Spinal cord (tissue), 10 donors: ENCODE measurements at places on chromosomes 16 and 17. TPM values are rescaled to one million over a fixed set of nuclear protein-coding genes. Genes with fewer than 3 reads are reported as not detected.
A peak's percentile ranks its signal among the peaks of the same experiment; 100 is the strongest.

DNA sequence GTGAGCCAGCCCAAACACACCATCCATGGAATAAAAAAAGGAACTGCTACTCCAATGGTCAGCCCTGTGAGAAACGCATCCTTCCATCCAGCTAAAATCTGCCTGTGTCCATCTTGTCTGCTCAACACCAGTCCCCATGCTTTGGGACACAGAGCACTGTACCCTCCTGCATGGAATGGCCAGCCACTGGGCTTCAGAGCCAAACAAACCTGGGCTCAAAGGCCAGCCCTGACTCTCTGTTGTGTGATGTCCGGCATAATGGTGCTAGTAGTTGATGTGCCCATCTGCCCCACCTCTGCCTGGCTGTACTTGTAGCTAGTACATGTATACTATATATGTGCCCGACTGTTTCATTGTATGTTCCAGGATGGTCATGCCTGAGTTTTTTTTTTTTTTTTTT, 77.6 kb upstream of the AMZ2 start:
- H3K4me1 ChIP-seq, result no peaks in the 10 kb centered on the region
- no peak overlapping the region for H3K4me3 ChIP-seq
- no peaks in the 10 kb centered on the region for H3K36me3 ChIP-seq

DNA sequence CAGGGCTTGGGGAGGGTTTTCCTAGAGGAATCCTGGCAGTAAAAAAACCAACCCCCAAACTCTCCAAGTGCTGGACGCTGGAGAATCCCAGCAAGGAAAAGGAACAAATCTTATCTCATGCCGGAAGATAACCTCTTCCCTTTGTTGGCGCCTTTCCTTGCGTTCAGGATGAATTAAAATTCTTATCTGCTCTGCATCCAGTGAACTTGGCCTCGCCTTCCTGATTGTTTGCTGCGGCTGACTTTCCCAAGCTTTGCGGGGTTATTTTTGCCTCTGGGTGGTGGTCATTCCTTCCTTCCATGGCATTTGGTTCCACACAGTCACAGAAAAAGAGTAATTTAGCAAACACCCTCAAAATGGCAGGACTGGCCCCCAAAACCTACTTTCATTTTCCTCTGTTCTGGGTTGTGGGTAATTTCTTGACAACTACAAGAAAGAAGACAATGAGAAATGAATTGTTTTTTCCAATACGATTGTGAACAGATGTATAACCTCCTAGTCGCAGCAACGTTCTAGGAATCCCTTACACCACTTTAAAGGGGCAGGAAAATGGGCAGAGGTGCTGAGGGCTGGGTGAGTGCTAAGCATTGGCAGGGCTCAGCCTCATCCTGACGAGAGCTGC, 77.8 kb downstream of the MRC2 start:
- peak; percentile 61 for DNase-seq
- peaks cover 48% of the 10 kb centered on the region for H3K4me1 ChIP-seq
- H3K36me3 ChIP-seq, result peaks cover 2% of the 10 kb centered on the region
- peak overlapping the region; percentile 46 for H3K4me3 ChIP-seq

DNA sequence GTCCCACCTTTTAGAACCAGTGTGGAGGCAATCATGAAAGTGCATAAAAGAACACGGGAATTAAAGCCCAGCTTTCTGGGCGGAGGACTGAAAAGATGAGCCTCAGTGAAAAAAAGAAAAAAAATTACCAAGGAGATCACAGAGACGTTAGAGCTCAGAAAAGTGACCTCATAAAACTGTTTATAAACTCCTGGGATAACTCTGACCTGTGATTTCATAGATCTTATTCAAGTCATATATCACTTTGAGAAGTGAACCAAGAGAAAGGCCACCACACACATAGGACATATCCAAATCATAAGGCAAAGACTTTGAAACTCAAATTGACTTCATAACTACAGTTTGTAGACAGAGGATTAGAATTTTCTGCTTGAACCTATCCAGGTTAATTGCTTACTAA, 90.1 kb downstream of the KCNJ2 start:
- H3K4me3 ChIP-seq, result no peak overlapping the region
- no peak overlapping the region for H3K27ac ChIP-seq
- no peak for DNase-seq
- H3K4me1 ChIP-seq, result no peaks in the 10 kb centered on the region
- no peaks in the 10 kb centered on the region for H3K36me3 ChIP-seq
- H3K27me3 ChIP-seq, result no peaks in the 10 kb centered on the region

DNA sequence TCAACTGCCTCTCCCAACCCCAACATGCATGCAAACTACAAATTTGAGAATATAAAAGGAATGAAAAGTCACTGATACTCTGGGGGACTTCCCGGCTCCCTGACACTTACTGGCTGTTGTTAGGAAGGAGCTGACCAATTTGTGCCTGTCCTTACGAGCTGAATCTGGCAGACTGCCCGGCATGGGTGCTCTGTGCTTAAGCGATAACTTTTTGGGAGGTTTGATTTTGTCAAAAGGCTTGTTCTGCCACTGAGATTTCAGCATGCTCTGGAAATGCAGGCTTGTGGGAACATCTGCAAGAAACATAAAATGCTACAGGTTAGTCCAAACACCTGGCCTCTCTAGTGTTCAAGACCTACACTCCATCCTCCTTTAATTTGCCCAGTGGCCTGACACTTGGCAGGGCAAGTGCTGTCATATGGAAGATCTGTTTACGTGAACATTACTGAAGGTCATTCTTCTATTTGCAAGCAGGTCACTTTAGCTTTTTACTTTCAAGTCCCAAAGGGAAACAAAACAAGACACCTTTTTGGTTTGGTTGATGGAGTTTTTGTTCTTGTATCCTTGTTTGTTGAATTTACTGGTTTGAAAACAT, 40.6 kb downstream of the STH start:
- H3K36me3 ChIP-seq, result peaks cover 38% of the 10 kb centered on the region
- peaks cover 4% of the 10 kb centered on the region for H3K4me1 ChIP-seq
- no peak for DNase-seq
- H3K27ac ChIP-seq, result no peak overlapping the region
- H3K27me3 ChIP-seq, result no peaks in the 10 kb centered on the region

DNA sequence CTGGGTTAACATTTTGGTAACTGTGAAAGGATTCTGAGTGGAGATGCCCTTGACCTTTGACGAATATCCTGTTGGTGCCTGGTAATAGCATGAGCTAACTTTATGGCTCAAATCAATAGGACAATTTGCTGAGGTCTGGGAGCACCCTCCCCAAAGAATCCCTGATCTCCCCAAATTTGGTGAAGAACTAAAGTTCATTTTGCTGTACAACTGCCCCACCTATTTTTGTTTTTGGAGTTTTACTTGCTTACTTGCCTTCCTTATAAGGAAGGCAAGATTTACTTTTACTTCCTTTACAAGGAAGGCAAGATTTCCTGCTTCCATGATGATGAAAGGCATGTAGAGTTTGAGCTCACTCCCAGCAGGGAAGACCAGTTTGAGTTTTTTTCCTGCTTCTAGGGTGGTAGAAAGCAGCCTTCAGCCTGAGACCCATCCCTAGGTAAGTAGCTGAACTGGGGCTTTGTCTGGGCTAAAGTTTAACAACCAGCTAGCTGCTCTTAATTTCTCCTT, 2.8 kb downstream of the KRTAP4-9 start:
- no peaks in the 10 kb centered on the region for H3K4me1 ChIP-seq
- no peaks in the 10 kb centered on the region for H3K27me3 ChIP-seq
- no peak overlapping the region for H3K4me3 ChIP-seq
- DNase-seq, result no peak
- no peaks in the 10 kb centered on the region for H3K36me3 ChIP-seq

GRCh38 chr17:58763263-58763662, 7.6 kb downstream of the PPM1E start:
- no peaks in the 10 kb centered on the region for H3K27me3 ChIP-seq
- H3K27ac ChIP-seq, result no peak overlapping the region
- H3K36me3 ChIP-seq, result peaks cover 2% of the 10 kb centered on the region
- H3K4me3 ChIP-seq, result no peak overlapping the region

DNA sequence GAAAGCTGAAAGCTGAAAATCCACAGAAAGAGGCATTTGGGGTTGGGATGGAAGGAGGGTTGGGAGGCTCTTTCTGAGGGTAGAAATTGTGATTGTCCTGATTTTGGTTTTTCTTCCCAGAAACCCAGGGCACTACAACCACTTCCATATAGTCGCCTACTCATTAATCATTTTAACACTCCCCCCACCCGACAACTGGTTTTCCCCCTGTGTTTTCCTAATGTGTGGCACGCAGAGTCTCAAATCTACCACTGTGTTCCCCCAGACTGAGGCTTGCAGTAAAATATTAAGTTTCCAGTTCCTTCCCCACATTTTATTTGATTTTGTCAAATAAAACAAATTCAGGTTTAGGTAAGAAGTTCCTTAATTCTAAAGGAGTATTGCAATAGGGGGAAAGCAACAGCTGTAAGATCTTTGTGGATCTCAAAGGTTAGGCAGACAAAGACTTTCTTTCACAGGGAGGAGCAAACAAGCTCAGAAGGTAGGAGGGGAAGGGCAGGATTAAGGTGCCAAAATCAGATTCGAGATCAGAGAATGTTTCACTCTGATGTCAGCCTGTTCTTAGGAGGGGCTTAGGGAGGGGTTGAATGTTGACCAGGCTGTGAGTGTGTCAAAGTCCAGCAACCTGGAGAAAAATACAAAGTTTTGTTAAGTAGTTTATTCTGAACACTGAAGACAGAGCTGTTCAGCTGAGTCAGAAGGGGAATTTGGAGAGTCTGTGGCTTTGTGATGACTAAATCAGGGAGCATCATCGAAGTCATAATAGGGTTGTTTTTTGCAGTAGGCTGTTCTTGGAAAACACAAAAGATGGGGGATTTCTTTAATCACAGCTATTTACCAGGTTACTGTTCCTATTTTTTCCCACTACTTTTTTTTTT, 3.6 kb downstream of the ZNF267 start:
- no peak overlapping the region for H3K4me3 ChIP-seq
- no peak for DNase-seq
- no peaks in the 10 kb centered on the region for H3K27me3 ChIP-seq

DNA sequence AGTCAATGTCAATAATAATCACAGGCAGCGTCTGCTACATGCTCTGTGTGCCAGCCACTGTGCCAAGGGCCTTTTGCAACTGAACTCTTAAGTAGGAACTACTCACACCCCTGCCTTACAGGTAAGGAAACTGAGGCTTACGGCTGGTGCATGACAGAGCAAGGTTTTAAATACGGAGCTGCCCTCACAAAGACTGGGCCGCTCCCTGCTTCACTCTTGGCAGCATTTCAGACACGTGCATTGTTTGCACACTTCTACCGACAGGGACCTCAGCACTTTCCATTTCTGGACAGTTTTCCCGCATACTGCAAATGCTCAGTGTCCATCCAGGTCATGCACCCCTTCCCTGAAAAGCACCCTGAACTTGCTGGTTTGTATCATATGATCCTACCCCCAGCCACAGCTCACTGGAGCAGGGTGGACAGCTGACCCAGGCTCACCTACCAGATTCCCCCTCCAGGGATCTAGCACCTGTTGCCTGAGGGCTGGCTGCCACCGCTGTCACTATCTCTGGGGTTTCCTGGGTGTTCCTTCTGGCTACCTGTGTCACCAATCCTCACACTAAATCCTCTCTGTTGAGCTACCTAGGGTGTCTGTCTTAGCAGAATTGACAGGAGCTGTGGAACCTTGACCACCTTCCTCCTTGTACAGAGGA, 142.9 kb downstream of the C16orf78 start:
- peaks cover 8% of the 10 kb centered on the region for H3K36me3 ChIP-seq
- no peak overlapping the region for H3K27ac ChIP-seq
- peaks cover 26% of the 10 kb centered on the region for H3K4me1 ChIP-seq
- H3K27me3 ChIP-seq, result no peaks in the 10 kb centered on the region

DNA sequence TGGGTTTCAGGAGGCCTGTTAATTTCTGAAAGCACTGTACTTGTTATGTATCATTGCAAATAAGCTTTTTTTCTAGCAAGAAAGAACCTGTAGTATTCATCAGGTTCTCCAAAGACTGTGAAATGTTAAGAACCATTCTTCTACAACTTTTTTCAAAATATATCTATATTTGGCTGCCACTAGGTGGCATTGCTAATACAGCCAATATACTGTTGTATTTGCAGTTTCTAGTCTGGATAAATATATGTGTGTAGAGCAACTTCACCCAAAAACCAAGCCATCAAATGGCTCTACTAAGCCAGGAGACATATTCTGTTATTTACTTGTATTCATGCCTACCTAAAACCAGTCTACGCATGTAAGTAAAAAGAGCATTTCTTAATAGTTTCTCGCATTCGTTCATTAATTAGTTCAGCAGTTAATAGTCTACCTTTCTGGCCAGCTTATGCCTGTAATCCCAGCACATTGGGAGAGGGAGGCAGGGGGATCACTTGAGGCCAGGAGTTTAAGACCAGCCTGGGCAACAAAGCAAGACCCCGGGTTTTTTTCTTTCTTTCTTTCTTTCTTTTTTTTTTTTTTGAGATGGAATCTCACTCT, 39.5 kb downstream of the VMP1 start:
- H3K4me1 ChIP-seq, result no peaks in the 10 kb centered on the region
- no peaks in the 10 kb centered on the region for H3K27me3 ChIP-seq
- no peaks in the 10 kb centered on the region for H3K36me3 ChIP-seq
- H3K4me3 ChIP-seq, result no peak overlapping the region
- no peak overlapping the region for H3K27ac ChIP-seq
- peak; percentile 72 for DNase-seq

DNA sequence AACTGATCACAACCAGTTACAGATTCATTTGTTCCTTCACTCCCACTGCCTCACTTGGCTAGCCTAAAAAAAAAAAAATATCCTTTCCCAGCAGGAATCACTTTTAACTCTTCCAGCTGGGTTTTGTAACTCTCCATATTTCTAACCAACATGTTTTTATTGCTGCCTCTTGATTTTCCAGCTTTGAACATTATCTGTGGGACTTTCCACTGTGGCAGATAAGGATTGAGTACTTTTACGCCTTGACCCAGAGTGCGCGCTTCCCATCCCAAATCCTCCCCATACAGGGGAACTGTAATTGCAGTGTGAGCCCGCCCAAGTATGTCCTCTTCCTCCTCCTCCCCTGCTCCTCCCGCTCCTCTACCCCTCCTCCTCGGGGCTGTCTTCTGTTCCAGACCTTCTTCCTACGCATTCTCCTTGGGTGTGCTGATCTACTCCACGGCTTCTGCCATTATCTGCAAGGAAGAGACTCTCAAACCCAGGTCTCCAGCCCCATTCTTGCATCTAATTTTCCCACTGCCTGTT, 43.4 kb downstream of the CYB5D2 start:
- H3K4me1 ChIP-seq, result peaks cover 6% of the 10 kb centered on the region
- no peak overlapping the region for H3K4me3 ChIP-seq
- H3K36me3 ChIP-seq, result peaks cover 75% of the 10 kb centered on the region
- no peaks in the 10 kb centered on the region for H3K27me3 ChIP-seq
- peak overlapping the region; percentile 64 for H3K27ac ChIP-seq
- no peak for DNase-seq

- no peak for DNase-seq
- H3K36me3 ChIP-seq, result no peaks in the 10 kb centered on the region
- no peaks in the 10 kb centered on the region for H3K27me3 ChIP-seq
- peaks cover 7% of the 10 kb centered on the region for H3K4me1 ChIP-seq
- no peak overlapping the region for H3K4me3 ChIP-seq
Observed at GRCh38 chr17:31674305-31674704, 184.7 kb downstream of the COPRS start.

Gene DHX58
- 7.6 TPM for polyA plus RNA-seq

Gene SHBG
- 1.0 TPM for polyA plus RNA-seq

Gene MIEN1
- polyA plus RNA-seq, result 71.5 TPM

Gene CRHR1
- polyA plus RNA-seq, result 8.1 TPM
